Stimulated activated CD4-positive, alpha-beta T cell treated with anti-CD3 and anti-CD28 coated beads, Interleukin-1b, Interleukin-23, amount 100 ng/mL, for 1 hour (primary cell): ENCODE measurements at places on chromosomes 11 and 22.

- no peak for DNase-seq
Observed at GRCh38 chr11:93464927-93465540, 78.2 kb downstream of the SMCO4 start.

DNA sequence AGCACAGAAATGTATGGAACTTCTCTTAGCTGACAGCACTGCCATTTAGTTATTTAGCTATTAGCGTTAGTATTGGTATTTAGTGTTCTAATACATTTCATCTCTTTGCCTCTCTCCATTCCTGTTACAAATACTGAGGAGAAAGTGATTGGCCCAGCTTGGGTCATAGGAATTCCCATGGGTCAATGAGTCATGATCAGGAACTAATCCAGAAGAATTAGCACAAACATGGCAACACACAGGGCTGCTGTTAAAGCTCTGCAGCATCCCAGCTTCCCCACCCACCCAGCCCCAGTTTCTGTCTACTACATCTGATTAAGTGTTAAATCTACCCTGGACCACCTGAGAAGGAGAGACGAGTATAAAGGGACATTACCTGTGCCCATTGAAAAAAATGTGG, 36.1 kb downstream of the PDGFD start:
- no peak for DNase-seq

DNA sequence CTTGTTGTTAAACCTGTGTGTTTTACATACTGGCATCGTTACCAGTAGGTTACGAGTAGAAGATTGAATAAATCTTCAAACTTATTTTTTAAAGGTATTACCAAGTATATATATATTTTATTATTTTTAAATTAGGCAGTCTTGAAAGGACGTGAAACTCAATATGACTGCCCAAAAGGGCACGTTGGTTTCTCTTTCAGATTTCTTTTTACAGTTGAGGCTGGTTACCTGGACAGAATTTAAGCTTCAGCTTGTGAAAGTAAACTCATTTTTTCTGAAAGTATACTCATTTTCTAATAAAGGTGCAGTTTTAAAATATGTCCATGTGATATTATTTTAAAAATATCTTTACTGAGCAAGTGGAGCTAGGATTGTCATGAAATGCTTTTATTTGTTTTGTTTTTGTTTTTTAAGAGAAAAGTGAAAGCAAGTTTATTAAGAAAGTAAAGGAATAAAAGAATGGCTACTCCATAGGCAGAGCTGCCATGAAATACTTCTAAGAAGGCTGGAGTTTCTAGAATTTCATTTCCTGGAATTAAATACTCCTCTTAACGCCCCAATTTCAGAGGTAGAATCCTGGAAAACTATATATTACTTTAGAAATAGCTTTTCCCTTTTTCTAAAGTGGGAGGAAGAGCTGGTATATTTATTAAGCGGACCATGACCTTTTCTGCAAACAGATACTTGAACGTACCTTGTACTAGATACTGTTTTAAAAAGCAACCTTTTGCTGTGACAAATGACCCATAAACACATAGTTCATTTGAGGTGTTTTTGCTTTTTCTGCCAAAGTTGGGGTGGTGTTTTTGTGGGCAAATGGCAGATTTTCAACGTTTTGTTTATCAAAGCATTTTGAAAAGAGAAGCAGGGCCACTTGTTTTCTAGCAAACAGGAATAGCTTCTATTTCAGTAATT, 1.9 kb downstream of the FBXO7 start:
- DNase-seq: no peak

GRCh38 chr11:68527585-68527984, 67.0 kb downstream of the PPP6R3 start:
- no peak for DNase-seq

DNA sequence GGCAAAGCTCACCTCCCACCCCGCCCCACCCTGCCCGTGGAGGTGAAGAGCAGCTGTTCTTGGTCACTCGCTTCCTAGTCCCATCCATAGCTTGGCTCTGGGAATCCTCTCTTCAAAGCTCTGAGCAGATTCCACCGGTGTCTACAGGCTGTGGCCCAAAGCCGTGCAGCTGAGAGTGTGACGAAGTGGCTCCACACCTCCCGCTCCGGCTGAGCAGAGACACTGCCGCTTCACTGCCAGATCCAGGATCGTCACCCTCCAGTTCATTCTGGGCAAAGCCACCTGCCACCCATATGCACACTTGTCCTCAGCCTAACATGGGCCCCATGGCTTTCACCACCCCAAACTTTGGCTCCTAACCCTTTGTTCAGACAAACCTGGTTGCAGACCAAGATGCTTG, 532.9 kb upstream of the B3GAT1 start:
- DNase-seq: no peak

GRCh38 chr11:47107744-47108143, 68.9 kb downstream of the ARFGAP2 start:
- DNase-seq: no peak

GRCh38 chr11:68584097-68584496, 100.2 kb upstream of the GAL start:
- DNase-seq: peak; percentile 0

DNA sequence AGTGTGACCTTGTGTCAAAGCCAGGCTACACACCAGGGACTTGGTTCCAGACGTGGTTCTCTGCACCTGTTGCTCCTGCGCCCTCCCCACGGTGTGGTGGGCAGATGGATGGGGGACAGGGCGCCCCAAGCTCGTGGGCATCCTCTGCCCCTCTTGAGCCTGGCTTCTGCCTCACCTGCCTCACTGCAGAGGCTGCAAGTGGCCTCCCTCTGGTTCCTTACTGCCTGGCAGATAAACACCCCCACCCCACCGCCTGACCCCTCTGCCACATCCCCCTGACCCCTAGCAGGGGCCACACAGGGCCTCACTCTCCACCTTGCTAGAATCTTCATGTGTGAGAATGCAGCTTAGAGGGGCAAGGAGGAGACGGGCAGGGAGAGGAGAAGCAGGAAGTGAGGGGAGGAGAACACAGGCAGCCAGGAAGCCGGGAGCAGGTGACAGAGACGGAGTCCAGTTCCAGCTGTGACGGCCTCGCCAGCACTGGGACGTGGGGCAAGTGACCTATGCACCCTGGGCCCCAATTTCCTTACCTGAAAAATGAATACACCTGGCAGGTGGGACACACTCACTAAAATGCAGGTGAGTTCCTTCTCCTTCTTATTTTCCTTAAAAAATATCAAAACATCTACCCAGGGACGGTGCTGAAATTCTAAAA, 178.3 kb downstream of the EFCAB6 start:
- no peak for DNase-seq

DNA sequence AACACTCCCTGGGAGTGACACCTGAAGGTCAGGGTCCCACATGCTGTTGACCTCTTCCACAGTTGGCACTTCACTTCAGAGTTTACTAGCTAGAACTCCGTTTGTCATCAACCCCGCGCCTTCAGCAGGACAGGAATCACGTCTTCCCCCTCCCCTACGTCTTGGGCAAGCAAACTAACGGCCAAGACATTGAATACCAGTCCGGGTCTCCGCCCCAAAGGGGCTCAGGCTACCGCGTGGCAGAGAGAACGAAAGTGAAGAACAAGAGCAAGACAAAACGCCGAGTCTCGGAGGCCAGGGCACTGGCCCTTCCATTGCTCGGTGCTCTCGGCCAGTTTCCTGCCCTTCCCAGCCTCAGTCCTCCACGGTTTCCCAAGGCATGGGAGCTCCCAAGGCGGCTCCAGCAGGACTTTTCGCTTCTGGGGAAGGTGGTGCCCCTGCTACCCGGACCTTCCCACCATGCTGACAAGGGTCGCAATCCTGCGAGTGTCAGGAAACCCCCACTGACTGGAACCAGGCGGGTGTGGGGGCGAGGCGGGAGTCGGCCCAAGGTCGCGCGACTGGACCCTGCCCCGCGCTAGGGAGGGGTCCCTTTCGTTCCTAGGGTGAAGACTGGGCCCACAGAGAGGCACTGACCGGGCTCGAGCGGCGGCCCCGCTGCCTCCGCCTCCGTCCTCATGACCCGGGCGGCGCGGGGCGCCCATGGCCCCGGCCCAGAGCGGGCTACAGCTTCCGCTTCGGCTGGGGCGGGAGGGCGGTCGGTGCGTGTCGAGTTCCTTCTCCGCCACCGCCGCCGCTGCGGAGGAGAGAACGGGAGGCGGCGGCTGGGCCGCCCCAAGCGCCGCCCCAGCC, at the start of gene GUCD1:
GUCD1 (minus strand) TSS at position 826 of the 852 bp plus-strand sequence; CDS start at position 679, 147 bp downstream.
- DNase-seq: no peak

DNA sequence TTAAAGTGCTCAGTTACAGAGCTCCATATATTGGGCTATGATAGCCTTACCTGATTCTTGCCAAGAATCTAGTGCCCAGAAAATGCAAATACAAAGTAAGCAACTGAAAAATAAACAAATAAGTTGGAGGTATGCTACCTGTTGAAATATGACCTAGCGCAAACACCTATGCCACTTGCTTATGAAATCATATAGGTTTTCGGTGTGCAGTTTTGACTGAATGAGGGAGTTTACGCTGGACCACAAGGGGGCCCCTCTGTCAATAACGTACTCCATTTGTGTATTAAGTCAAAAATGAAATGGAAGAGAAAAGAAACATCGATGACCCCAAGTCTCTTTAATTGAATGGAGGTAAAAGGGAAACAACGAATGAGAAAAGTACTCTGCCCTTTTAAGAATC, 84.9 kb upstream of the TRIM77 start:
- DNase-seq: no peak

DNA sequence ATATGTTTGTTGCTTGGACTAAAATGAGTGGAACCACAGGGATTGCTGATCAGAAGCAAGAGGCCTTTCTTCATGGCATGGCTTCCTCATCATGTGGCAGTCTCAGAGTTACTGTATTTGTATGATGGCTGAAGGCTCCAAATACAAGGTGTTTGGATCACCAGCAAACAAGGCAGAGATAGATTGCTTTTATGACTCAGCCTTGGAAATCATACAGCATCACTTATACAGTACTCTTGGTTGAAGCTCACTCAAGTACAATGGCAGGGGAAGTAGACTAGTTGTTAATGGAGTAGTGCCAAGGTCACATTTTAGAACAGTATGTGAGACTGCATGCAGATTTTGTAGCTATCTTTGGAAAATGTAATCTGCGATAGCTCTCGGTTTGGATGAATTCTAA, 16.6 kb downstream of the CAPRIN1 start:
- DNase-seq: no peak

GRCh38 chr11:130314184-130314749, 450 bp downstream of the ZBTB44 start:
- peak; percentile 33 for DNase-seq

- DNase-seq: no peak
Observed at GRCh38 chr11:203945-204586, 3.1 kb downstream of the BET1L start.

- no peak for DNase-seq
Observed at GRCh38 chr22:43238526-43239006, 51.6 kb upstream of the TTLL12 start.
